ENCODE measurements at places on chromosomes 1 and 21. TPM values are rescaled to one million over a fixed set of nuclear protein-coding genes. Genes with fewer than 3 reads are reported as not detected.

Gene SLC45A3
- total RNA-seq: 16.0 TPM

DNA sequence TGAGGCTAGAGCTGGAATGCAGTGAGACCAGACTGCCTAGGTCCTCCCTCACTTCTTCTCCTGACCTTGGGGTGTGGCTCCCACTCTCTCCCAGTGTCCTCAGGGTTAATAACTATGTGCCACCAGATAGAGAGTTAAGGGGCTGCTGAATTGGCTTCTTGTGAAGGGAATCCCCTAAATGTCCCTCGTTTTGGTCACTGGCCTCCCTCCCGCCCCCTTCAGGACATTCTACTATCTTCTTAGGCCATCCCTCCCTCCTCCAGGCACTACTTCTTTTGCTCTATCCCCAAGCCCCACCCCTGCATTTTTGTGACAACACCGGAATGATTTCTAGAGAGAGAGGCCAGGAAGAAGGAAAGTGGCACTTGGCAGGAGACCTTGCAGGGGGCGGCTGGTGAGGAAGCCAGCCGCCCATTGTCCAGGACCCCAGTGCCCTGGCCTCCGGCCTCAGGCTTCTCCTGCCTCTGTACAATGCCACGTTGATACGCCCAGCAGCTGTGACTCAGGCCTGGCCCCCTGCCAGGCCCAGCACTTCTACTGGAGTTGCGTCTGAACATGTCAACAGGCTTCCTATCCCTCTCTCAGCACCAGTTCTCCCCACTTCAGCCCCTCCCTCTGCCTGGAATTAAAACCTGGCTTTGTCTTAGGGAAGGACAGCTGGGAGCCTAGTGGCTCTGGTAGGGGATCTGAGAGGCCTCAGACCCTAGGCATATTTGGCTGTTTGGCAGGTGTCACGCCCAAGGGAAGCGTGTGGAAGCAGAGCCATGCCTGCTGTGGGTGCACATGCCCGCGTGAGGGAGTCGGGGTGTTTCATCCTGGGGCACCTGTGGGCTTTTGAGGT is 9.1 kb downstream of the LMNA start:
- peak overlapping the region; percentile 38 for H3K4me3 ChIP-seq
- H3K27ac ChIP-seq: peak overlapping the region; percentile 93
- peak; percentile 87 for DNase-seq
- H3K36me3 ChIP-seq: no peaks in the 10 kb centered on the region
- peaks cover 46% of the 10 kb centered on the region for H3K4me1 ChIP-seq

GRCh38 chr1:6170742-6171201 is 9.3 kb downstream of the CHD5 start:
- H3K27ac ChIP-seq: no peak overlapping the region
- H3K36me3 ChIP-seq: no peaks in the 10 kb centered on the region
- no peak overlapping the region for H3K4me3 ChIP-seq
- no peaks in the 10 kb centered on the region for H3K4me1 ChIP-seq

DNA sequence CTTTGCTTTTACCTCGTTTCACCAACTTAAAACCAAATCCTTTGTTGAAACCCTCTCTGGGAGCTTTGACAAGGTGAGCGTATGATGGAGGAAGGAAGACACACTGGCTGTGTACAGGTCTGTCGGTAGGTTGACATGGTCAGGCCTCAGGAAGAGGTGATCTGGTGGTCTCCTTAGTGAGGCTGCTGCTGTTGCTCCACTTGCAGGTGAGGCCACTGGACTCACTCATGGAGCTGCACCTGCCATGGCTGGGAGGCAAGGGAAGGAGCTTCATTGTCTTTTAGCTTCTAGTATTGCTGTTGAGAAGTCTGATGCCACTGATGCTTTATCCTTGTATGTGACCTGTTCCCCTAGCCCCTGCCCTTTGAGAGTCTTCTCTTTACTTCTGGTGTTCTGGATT is 35.7 kb downstream of the TENT5C start:
- no peak overlapping the region for H3K4me3 ChIP-seq
- H3K4me1 ChIP-seq: no peaks in the 10 kb centered on the region
- no peak overlapping the region for H3K27ac ChIP-seq

GRCh38 chr21:33265664-33266049 is 510 bp upstream of the IL10RB start:
- peaks cover 24% of the 10 kb centered on the region for H3K4me1 ChIP-seq
- H3K4me3 ChIP-seq: peak overlapping the region; percentile 80
- no peaks in the 10 kb centered on the region for H3K27me3 ChIP-seq

Gene OR2L3
- not detected for total RNA-seq

DNA sequence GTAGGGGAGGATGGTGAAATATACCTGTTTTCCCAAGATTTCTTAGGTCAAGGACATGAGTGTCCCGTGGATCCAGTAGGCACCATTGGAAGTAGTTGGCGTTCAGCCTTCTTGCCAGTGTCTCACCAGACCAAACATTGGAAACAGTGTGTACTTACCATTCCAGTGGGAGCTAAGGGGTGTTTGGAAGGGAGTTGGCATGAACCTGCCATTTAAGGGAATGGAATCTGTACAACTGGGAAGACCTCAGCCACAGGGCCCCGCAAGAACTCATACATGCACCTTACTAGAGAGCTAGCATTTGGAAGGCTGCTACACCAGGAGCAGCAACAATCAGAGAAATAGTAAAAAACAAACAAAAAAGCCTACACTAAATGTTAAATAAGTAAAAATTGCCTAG is 12.7 kb downstream of the ATP5PF start:
- H3K4me1 ChIP-seq: peaks cover 6% of the 10 kb centered on the region
- H3K36me3 ChIP-seq: peaks cover 29% of the 10 kb centered on the region
- DNase-seq: no peak
- H3K4me3 ChIP-seq: no peak overlapping the region
- no peak overlapping the region for H3K27ac ChIP-seq

Gene CC2D1B
- total RNA-seq: 13.1 TPM

- H3K27ac ChIP-seq: no peak overlapping the region
- H3K36me3 ChIP-seq: peaks cover 29% of the 10 kb centered on the region
- DNase-seq: no peak
- no peaks in the 10 kb centered on the region for H3K27me3 ChIP-seq
- H3K4me1 ChIP-seq: no peaks in the 10 kb centered on the region
Measured at GRCh38 chr1:151981178-151981525, 12.5 kb downstream of the S100A10 start.

Gene PGLYRP3
- not detected for total RNA-seq

DNA sequence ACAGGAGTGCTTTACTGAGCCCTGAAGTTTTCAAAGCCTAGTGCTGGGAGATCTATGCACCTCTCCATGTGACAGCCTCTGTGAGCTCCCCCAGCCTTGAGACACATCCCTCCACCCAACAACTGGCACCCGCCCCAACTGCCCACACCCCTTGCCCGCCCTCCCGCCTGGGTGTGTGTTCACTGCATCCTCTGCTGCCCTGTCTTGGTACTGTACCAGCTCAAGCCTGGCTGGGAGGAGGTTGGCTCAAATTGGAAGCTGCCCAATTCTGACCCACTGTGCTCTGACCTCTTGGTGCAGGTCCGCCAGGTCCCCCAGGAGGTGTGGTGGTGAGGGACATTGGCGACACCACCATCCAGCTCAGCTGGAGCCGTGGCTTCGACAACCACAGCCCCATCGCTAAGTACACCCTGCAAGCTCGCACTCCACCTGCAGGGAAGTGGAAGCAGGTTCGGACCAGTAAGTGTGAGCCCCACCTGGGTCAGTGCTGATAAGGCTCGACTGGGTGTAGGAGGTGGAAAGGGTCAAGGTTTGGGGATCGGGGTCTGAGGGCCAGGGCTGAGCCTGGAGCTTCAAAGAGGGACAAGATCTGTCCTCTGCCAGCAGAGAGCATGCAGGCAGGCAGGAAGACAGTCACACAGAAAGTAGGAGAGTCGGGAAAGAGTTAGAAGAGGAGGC is 18.0 kb downstream of the TMEM81 start:
- H3K4me1 ChIP-seq: no peaks in the 10 kb centered on the region
- H3K4me3 ChIP-seq: no peak overlapping the region
- no peak for DNase-seq
- no peaks in the 10 kb centered on the region for H3K36me3 ChIP-seq

Gene ARV1
- total RNA-seq: 10.4 TPM

DNA sequence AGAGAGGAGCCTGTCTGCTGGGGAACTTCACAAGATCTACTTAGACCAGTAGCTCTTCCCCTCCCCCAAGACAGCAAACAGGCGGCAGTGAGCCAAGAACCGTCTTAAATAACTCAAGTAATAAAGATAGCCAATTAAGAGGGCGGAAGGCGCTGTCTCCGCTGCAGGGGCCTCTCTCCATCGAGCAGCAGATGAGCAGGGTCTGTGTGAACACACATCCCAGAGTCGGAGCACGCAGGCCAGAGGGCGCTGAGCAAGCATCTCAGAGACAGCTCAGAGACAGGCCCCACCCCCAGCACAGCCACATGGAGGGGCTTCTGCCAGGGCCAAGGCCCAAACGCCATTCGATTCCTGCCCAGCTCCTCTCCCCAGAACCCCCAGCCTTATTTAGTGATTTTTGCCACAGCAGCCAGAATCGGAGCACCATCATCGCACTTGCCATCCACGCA is 11.1 kb downstream of the IFFO2 start:
- H3K27ac ChIP-seq: no peak overlapping the region
- H3K27me3 ChIP-seq: no peaks in the 10 kb centered on the region
- peaks cover 22% of the 10 kb centered on the region for H3K4me1 ChIP-seq
- peak; percentile 58 for DNase-seq

DNA sequence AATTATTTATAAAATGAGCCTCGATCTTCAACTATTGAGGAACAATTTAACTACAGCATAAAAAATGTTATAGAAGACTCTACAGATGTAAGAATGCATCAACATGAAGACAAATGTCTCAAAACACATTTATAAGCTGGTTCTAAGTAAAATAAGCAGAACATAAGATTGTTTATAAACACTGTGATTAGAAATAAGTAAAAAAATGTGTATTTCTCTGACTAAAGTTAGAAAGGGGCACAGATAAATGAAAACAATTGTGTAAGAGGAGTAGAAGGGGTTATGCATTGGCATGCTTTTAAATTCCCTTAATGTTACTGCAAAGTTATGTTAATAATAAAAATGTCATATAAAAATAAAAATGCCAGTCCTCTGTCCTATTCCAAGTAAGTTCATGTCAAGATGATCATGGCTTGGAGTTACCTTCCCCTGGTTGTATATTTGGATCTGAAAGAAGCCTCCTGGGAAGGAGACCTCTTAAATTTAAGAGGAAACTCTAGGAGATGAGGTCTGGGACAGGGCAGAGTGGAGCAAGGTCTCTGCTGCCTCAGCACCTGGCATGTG is 70.2 kb upstream of the FAM20B start:
- H3K27me3 ChIP-seq: no peaks in the 10 kb centered on the region
- no peak for DNase-seq
- no peaks in the 10 kb centered on the region for H3K4me1 ChIP-seq
- no peak overlapping the region for H3K4me3 ChIP-seq
- H3K36me3 ChIP-seq: no peaks in the 10 kb centered on the region

GRCh38 chr1:165449131-165449530 is 4.2 kb upstream of the RXRG start:
- no peak overlapping the region for H3K27ac ChIP-seq
- DNase-seq: no peak
- H3K27me3 ChIP-seq: peaks cover 58% of the 10 kb centered on the region
- H3K4me3 ChIP-seq: no peak overlapping the region
- H3K4me1 ChIP-seq: peaks cover 18% of the 10 kb centered on the region

Gene WDR64
- not detected for total RNA-seq

Gene MRPL55
- total RNA-seq: 81.2 TPM

- no peaks in the 10 kb centered on the region for H3K36me3 ChIP-seq
- H3K4me1 ChIP-seq: no peaks in the 10 kb centered on the region
- H3K27ac ChIP-seq: no peak overlapping the region
- no peaks in the 10 kb centered on the region for H3K27me3 ChIP-seq
- no peak overlapping the region for H3K4me3 ChIP-seq
- DNase-seq: peak; percentile 17
Measured at GRCh38 chr1:177229781-177230180, 59.0 kb downstream of the BRINP2 start.

- no peak overlapping the region for H3K4me3 ChIP-seq
- no peak for DNase-seq
- peaks cover 19% of the 10 kb centered on the region for H3K36me3 ChIP-seq
- H3K4me1 ChIP-seq: peaks cover 40% of the 10 kb centered on the region
Measured at GRCh38 chr1:6184083-6184783, 4.1 kb upstream of the CHD5 start.

Measured in GM23338 (cell line).